ENCODE measurements at places on chromosomes 11 and 22. TPM values are rescaled to one million over a fixed set of nuclear protein-coding genes. Genes with fewer than 3 reads are reported as not detected.
A peak's percentile ranks its signal among the peaks of the same experiment; 100 is the strongest.

GRCh38 chr11:15476371-15476917, 361.7 kb downstream of the INSC start:
- DNase-seq: no peak

DNA sequence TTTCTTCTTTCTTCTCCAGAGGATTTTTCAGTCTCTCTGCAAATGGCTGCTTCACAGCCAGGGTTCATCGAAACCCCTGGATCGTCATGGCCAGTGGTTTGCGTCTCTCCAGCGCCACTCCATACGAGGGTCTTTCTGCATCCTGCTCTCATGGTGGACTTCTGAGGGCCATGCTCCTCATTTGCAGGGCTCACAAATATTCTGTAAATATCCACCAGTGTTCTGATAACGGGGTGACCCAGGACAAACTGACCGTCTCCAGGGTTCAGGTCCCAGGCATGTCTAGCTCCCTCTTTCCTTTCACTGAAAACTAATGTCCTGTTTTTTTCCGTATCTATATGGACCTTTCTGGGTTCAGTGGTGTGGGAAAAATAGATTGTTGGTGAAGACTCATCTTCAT, 15.7 kb upstream of the VPREB1 start:
- DNase-seq: no peak

DNA sequence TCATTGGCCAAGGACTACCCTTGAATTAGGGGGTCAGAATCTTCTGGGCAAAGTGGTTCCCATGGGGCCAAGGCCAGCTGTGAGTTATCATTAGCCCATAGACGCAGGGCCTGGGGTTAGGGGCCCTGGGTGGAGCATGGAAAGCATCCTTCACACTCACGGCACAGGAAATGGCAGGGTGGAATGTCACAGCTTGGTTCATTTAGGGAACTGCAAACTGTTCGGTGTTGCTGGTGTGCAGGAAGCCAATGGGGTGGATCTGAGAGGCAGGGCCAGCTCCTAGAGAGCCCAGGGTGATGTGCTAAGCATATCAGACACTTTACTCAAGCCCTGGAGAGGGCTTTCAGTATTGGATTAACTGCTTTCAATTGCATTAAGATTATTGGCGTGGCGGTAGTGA, 42.9 kb downstream of the TECTA start:
- no peak for DNase-seq

DNA sequence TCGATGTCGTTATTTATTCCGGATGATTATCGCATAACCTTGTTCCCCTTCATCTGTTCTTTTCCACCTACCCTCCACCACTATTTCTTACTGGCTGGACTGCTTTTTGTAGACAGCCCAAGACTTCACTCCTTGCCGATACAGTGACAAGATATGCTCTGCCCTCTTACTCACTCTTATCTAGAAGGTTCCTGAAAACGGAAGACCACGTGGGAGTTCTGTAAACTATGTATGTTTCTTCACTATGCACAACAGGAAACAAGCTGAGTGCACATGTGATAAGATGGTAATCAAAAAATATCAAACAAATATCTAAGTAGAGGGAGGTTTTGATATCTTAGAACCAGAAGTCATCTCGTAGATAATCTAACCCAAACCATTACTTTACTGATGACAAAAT, 122.9 kb upstream of the ARHGAP20 start:
- no peak for DNase-seq

- no peak for DNase-seq
These were observed 15.2 kb downstream of the DDX17 start for GRCh38 chr22:38490915-38491314.

- DNase-seq: no peak
These were observed 5.5 kb downstream of the ZC3H12C start for GRCh38 chr11:110098645-110099044.

- DNase-seq: no peak
These were observed 32.2 kb downstream of the GNB1L start for GRCh38 chr22:19822301-19823117.

GRCh38 chr22:23519442-23520157, 60.5 kb downstream of the IGLL1 start:
- no peak for DNase-seq

GRCh38 chr22:40876907-40877306, 15.0 kb upstream of the DNAJB7 start:
- DNase-seq: no peak

DNA sequence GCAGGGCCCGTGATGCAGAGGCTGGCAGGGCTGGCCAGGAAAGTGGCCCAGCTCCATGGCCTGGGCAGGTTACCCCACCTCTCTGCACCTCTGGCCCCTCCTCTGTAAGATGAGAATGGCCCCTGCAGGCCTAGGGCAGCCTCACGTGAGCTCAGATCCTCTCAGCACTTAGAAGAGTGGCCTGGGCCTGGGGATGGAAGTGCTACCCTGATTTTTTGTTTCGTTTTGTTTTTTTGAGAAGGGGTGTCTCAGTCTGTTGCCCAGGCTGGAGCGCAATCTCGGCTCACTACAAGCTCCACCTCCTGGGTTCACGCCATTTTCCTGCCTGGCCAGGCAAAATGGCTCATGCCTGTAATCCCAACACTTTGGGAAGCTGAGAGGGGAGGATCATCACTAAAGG, 982 bp downstream of the APOBEC3H start:
- DNase-seq: no peak

DNA sequence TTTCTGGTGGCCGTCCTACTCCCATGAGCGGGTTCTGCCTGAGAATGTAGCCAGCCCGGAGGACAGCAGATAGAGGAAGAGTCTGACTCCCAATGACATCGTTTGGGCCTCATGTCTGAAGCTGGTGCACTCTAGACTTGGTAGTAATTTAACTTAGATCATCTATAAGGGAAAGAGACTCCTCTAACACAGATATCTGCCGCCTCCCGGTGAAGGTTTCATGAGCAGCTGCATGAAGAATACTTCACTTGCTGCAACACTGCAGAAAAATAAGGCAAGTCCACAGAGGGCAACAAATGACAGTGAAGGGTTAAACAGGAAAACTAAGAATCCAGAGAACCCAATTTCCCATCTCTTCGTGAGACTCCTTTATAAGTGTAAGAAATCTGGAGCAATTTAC, 5.9 kb upstream of the ARL2 start:
- DNase-seq: no peak

- DNase-seq: no peak
These were observed 62.4 kb downstream of the TNRC6B start for GRCh38 chr22:40240160-40240559.

GRCh38 chr22:22714600-22715335, 70.4 kb downstream of the GGTLC2 start:
- no peak for DNase-seq

GRCh38 chr11:61032824-61033223, 61.3 kb downstream of the CD6 start:
- DNase-seq: no peak

- DNase-seq: no peak
These were observed 11.4 kb downstream of the DNAL4 start for GRCh38 chr22:38782402-38783094.

DNA sequence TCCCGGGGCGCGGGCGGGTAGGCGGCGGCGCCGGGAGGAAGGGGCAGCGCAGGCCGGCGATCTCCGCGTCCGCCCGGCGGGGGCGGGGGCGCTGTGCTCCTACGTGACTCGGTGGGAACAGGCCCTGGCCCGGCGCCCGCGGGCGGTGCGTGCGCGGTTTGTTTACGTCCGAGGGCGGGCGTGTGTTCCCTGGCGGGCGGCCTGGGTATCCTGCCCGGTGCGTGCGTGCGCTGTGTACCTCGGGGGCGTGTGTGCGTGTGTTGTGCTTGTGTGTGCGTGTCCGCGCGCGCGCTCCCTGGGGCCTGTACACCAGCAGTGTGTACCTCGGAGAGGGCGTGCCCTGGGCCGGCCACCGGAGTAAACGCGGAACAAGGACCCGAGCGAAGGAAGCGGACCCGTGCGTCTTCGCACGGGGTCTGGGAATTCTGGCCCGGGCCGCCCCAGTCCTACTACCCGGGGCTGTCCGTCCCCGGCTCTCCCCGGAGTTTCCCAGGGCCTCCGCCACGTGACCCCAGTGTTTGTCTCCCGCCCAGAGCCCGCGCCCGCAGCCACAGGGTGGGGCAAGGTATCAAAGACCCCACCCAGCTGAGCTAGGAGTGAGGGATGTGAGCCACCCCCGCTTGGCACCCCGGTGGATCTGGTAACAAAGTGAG, 769 bp downstream of the MAFF start:
- peak; percentile 76 for DNase-seq

DNA sequence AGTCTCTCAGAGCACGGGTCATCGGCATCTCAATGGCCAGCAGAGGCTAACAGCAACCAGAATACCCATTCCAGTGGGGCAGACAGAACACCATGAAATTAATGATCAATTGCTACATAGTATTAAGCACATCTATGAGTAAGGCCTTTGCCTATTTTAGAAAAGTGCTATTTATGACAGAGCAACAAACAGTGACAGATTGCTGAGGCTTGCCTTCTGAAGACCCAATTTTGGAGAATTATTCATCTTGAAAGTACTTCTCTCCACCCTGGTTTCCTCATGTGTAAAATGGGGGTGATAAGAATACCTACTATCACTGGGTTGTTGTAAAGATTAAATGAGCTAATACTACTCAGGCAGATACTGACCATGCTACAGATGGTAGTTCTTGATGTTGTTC, 232.7 kb downstream of the TENM4 start:
- no peak for DNase-seq

DNA sequence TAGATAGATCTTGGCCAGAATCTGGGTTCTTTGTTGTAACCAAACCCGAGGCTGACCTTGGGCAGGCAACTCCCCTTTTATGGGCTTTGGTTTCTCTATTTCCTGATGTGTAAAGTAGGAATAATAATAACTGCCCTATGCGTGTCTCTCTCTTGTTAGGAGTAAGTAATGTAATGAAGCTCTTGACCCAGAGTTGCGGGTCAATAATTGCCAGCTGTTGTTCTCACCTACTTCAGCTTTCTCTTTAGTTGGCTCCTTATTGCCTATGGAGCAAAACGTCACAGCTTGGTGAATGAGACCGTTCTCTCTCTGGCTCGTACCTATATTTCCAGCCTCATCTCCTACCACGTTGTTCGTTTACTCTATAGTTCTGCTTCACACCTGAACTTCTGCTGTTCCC, 56.6 kb upstream of the KIRREL3 start:
- DNase-seq: no peak

DNA sequence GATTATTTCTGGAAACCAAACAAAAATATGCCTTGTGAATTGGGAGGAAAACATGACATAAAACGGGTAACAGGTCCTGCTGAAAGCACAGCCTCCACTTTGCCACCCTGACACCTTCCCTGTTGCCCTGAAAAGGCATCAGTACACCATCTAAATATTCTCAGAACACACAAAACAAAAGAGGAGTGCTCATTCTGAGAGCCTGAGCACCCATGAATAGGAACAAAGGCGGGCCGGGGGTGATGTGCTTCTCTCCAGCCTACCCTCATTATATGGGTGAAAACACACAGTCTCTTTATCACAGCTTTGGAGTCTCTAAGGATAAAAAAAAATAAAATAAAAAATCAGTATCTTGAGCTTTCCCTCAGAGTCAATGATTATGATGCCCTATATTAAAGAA, 19.7 kb downstream of the SCUBE2 start:
- no peak for DNase-seq

OR5P2 gene
- polyA plus RNA-seq: 0.13 TPM

MS4A12 gene
- polyA plus RNA-seq: not detected

GLB1L3 gene
- polyA plus RNA-seq: 1.9 TPM

MS4A15 gene
- not detected for polyA plus RNA-seq

MYBPC3 gene
- polyA plus RNA-seq: 0.13 TPM

CDC42EP2 gene
- polyA plus RNA-seq: 8.6 TPM

DLG2 gene
- polyA plus RNA-seq: 13.4 TPM

SMIM35 gene
- 0.17 TPM for polyA plus RNA-seq

Measured in left kidney (tissue), 8 donors.